ENCODE measurements at places on chromosomes 4 and X.

- DNase-seq: no peak
These were observed 11.7 kb upstream of the STATH start for GRCh38 chr4:69984030-69984443.

DNA sequence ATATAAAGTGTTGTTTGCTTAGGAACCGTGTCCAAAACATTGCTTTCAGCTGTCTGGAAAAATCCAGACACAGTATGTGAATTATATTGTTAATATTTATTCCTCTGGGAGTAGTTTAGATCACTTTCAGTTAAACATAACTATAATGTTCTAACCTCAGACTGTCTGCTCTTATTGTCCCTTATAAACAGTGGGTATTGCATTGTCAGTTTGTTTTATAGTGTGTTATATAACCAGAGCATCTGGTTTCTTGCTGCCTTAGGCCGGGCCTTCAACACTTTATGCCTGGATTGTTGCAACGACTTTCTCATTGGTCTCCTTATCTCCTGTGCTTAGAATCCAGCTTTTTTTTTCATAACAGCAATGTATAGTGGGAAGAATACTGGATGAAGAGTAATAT, 26.4 kb downstream of the ATG4A start:
- DNase-seq: no peak

- DNase-seq: no peak
These were observed at the start of gene RAI2 for GRCh38 chrX:17860811-17861488. RAI2 (minus strand) TSS chrX:17861298; CDS start chrX:17802010, 59,288 bp downstream.

GRCh38 chr4:82560853-82561785, 669 bp downstream of the TMEM150C start:
- DNase-seq: peak; percentile 49

DNA sequence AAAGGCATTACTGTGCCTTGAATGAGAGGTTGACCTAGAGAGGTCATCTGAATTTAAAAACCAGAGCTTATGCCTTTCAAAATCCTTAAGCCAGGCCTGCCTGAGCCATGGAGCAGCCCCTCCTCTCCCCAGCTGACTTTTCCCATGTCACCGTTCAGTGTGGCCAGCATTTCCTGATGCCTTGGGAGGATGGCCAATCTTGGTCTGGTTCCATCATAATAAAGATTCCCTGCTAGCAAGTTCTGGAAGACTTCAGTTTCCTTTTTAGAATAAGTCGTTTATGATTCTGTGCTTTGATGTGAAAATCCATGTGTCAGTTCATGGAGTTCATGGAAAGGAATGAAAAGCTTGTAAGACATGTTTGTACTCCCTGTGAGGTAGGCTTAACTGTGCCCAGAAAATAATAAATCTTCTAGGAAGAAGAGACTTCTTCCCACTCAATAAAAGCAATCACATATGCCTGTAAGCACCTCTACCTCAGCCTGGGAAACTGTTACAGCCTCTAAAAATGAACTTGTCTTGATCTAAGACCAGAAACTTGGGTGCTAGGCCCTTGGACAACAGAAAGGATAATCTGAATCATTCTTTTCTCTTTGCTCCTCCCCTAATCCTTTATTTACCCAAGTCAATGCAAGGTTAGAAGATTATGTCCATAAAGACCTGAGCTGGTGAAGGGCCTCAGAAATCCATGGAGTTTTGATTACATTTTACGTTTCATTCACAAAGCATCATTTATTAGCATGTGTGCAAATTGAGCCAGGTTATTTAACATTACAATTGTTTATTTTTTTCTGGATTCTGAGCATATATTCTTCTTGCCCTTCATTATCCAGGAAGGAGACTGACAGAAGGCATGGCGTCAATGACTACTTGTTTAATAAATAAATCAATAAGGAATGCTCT, 84.0 kb upstream of the TBC1D9 start:
- DNase-seq: no peak

- no peak for DNase-seq
These were observed 43.2 kb downstream of the QDPR start for GRCh38 chr4:17468619-17469221.

- DNase-seq: no peak
These were observed 7.2 kb downstream of the ZNF185 start for GRCh38 chrX:152905081-152905420.

GRCh38 chr4:65340382-65341109, 329.7 kb downstream of the EPHA5 start:
- no peak for DNase-seq

GRCh38 chrX:72381439-72382201, 75.9 kb upstream of the CITED1 start:
- DNase-seq: no peak

- no peak for DNase-seq
These were observed 97.9 kb upstream of the NUDT6 start for GRCh38 chr4:123020285-123020684.

DNA sequence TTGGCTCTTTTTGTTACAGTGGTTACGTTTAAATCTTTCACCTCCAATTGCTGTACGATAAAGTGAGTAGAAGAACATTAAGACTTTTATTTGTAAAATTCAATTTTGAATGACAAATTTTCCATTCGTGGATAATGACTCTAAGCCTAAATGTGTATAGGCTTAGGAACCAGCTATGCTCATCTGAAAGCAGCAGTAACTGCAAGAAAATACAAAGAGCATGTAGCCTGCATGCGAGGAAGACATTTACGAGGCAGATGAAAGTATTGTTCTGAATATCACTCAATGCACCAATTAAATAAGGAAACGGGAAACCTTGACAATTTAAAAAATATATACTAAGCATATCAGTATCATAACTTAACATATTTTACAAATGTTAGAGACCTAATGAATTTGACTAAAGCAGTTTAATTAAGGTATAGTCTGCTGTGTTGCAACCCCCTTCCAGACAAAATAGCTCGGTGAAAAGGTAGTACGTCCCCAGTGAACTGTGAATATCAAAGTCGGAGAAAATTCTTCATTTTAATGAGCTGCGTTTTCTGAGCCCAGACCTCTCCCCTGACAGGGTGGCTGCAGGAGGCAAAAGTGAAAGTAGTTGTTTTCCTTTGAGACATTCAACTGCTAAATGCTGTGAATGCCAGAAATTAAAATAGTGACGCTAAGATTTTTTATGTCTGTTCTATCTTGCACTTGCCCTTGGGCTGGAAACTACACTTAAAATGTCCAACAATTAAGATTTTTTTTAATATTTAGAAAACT, 1236.5 kb upstream of the TENM3 start:
- no peak for DNase-seq

- DNase-seq: no peak
These were observed 1.5 kb downstream of the STARD8 start for GRCh38 chrX:68648960-68649359.

GRCh38 chr4:119209077-119209476, 3.4 kb upstream of the USP53 start:
- DNase-seq: no peak

DNA sequence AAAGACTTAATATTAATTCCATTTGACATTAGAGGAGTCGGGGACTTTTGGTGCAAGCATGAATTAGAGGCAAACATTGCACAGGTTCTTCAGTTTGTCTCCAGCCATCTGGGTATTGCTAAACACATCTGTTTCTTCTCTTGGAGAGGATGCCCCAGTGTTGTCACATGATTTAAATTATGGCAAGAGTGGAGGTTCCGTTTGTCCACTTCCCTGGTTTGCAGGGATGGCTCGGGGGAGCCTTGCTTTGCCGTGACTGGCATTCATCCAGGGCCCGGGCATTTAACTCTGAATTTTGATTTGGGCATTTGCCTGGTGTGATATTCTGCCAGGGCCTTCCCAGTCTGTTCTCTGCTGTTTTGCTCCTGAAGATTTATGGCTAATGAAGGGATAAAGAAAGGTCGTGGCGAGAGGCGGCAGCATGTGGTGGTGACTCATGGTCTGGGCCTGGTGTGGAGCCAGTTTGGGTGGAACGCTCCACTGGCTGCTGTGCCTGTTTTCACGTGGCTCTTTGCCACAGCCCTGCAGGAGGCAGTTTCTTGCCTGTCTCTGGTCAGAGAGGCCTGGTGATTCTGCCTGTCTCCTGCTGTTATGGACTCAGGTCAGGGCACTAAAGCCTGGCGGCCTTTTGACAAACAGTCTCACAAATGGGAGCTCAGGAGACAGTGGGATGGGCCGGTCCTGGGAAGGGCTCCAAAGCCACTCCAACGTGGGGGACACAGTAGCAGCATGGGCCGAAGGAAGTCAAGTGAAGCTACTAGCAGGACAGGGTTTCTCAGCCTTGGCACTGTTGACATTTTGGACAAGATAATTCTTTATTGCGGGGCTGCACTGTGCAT, 99.4 kb upstream of the PGRMC2 start:
- DNase-seq: peak; percentile 62

DNA sequence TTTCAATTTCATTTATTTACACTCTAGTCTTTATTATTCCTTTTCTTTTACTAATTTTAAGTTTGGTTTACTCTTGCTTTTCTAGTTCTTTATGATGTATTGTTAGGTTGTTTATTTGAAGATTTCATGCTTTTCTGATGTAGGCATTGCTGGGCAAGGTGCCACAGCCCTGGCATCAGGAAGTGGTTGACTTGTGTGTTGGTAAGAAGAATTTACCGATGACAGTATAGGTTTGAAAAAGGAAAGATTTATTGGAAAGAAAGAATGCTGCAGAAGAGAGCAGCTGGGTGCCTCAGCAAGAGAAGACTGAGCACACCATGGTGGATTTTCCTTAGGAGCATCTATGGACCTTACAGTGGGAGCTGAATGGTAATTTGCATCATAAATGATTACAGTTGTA, 153.2 kb downstream of the KLF8 start:
- DNase-seq: no peak

DNA sequence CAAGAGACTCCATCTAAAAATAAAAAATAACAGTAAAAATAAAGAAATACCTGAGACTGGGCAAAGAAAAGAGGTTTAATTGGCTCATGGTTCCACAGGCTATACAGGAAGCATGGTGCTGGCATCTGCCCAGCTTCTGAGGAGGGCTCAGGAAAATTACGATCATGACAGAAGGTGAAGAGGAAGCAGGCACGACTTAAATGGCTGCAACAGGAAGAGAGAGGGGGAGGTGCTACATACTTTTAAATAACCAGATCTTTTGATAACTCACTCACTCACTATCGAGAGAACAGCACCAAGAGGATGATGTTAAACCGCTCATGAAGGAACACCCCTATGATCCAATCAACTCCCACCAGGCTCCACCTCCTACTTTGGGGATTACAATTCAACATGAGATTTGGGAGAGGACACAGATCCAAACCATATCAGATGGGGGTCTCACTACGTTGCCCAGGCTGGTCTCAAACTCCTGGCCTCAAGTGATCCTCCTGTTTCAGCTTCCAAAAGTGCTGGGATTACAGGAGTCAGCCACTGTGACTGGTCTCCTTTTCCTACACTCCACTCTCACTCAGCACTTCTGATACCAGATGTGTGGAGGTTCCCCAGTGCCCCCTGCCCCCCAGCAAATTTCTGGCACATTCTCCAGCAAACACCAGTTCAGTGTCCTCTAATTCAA, 11.9 kb upstream of the ZNF157 start:
- no peak for DNase-seq

DNA sequence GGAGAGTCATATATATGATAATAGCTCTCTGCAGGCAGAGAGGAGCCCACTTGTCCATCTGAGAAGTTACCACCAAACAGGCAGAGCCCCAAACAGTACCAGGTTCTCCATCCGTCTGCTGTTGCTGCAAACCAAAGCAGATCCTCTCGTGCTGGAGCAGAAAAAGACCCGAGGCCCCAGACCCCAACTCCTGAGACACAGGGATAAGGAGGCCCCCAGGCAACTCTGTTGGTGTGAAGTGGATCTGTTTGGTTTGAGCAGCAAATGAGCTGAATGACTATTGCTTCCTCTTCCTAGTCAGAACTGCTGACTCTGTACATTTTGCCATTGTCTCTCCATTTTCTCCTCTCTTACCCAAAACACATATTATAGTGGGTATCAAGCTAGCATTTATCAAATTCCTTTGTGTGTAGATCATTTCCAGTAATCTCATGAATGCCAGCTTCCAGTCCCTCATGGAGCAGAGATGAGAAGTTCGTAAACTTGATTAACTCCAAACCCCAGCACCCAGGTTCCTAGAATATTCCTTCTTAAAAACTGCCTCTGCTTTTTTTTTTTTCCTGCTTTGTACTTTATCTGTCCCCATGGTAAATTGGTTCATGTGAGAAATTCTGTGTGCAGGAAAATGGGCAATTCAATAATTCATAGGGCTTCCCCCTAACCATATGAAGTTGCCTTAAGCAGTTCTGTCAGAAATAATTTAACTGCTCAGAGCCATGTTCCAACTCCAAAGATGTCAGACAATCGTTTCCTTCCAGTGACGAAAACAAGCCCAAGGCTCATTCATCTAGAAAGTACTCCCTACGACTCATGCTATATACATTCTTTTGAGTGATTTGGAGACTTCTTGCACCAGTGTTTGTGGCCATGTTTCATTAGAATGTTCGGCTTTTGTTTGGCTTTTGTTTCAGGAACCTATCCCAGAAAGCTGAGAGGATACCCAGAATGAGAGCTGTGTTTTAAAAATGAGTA, 98.6 kb upstream of the ATXN3L start:
- no peak for DNase-seq

- no peak for DNase-seq
These were observed 762.0 kb downstream of the CCSER1 start for GRCh38 chr4:90889171-90889570.

DNA sequence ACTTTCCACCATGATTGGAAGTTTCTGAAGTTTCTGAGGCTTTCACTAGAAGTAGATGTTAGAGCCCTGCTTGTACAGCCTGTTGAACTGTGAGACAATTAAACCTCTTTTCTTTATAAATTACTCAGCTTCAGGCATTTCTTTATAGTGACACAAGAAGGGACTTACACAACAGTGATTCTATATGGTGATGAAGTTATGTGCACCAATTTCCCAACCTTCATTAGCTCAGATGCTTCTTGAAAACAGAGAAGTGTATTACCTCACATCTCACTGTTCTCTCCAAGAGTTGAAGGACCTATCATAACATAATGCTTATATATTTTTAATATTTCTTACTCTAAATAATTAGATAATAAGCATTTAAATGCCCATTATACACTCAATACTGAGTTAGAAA, 202.1 kb upstream of the ANXA10 start:
- DNase-seq: no peak

DNA sequence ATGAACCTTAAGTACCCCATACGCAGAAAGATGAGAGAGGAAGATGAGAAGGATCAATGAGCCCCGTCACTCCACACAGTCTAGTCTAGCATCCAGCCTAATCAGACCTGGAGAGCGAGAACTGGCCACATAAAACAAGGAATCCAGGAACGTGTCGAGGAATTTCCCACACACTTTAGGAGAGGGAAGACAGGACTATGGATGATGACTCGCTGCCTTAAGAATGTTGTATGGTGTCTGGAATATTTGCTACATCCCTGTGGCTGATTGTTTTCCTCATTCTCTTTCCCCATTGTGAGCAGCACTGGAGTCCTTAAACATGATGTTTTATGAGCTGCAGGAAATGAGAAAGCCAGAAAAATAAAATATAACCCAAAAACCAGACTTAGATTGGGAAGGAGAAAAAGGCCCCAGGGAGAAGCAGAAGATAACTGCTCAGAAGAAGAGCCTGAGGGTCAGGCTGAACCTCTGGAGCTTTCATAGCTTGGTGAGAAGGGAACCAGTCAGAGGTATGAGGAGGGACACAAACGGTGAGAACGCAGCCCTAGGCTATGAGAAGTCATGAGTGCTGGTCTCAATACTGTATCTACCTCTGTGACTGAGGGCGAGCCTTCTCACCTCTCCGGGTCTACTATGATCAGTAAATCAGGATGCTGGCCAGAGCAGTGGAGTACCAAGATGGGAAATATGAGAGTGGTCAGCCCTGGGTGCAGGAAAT, 139.5 kb upstream of the NOCT start:
- DNase-seq: no peak
